ENCODE measurements at places on chromosomes 4 and X.

GRCh38 chr4:78410676-78411075, 140.9 kb upstream of the ANXA3 start:
- no peak for DNase-seq

DNA sequence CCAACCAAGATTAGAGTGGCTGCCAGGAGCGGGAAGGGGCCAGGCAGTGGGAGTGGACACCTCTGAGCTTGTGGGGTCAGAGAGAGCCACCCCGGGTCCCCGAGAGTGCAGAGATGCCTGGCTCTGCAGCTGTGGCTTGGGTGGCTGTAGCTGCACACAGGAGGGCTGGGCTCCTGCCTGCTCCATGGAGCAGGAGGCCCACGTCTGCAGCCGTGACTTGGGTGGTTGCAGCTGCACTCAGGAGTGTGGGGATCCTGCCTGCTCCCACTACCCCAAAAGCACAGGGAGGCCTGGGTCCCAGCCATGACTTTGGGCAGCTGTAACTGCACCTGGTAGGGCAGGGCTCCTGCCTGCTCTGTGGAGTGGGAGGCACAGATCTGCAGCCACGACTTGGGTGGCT, 28.7 kb upstream of the DIPK2B start:
- DNase-seq = no peak

GRCh38 chr4:13322681-13323101, 161.4 kb downstream of the RAB28 start:
- DNase-seq = no peak

DNA sequence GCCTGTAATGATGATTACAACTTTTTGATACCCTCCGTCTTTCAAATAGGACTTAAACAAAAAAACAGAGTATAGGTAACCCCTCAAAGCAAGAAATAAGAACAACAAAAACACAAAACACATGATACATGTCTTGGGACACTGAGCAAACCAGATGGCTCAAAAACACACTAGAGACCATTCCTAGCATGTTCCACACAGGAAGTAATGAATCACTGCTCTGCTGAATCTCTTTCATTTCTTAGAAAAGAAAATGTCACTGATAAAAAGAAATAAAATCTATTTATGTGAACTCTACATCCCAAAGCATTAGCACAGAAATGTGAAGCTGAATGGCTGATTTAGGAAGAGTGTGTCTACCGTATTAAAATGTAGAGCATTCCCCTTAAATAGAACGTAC, 134.5 kb upstream of the IL15 start:
- no peak for DNase-seq

- no peak for DNase-seq
Measured at GRCh38 chr4:63901304-63901703, 507.9 kb downstream of the TECRL start.

DNA sequence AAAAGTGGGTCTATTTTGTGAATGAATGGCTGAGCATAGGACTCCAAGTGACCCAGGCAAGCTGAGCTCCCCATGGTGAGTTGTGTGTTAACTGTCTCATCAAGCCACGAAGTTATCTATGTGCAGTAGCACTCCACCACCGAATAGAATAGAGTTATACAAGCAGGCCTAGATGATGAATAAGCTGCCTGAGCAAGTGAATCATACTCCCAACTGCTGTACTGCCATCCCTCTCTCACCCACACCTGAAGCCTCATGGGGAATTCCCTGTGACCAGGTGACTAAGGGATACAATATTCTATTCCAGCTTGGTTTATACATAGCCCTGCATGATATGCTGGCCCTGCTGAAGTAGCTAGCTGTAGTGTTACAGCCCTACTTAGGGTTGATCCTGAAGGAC, 38.7 kb downstream of the KDM5C start:
- no peak for DNase-seq

GRCh38 chrX:136487647-136488046, at the start of gene BRS3:
Gene BRS3 (plus strand): TSS chrX:136487947. CDS start chrX:136488115, 168 bp downstream.
- DNase-seq = no peak

DNA sequence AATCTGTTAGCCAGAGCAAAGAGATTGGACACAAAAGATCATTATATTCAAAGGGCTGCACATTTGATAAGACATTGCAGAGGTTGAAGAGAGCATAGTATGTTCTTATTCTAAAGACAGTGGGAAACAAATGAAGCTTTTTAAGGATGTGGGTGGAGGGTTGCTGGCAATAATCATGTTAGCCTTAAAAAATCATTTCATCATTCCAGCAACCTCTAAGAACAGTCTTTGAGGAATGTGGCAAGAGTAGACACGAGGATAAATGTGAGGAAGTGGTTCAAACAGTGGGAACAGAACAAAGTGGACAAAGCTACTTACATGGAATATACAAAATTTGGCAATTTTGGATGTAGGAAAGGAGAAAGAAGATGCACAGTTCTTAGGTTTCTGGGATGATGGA, 167.3 kb upstream of the SPRY1 start:
- DNase-seq = no peak

DNA sequence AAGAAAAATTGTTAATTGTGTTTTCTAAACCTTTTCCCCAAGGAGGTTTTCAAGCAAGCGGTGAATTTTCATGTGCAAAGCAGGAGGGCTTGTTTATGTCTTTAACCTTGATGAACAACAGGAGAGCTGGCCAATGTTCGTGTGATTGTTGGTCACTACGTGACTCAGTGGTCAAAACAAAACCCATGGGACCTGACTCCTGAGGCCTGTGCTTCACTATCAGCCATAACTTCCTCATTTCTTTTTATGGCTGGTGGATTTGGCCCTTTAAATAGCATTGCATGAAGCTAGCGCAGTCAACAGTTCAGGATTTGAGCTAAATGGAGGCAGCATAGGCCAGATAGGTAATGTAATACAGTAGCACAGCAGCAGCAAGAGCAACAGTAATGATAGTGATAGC, 80.5 kb downstream of the MID1IP1 start:
- DNase-seq = no peak

GRCh38 chr4:72330381-72330780, 238.6 kb downstream of the ADAMTS3 start:
- no peak for DNase-seq
